Stimulated activated CD4-positive, alpha-beta T cell treated with anti-CD3 and anti-CD28 coated beads, Interleukin-1b, Interleukin-23, amount 100 ng/mL, for 24 hours (primary cell): ENCODE measurements at places on chromosomes 4 and X.

DNA sequence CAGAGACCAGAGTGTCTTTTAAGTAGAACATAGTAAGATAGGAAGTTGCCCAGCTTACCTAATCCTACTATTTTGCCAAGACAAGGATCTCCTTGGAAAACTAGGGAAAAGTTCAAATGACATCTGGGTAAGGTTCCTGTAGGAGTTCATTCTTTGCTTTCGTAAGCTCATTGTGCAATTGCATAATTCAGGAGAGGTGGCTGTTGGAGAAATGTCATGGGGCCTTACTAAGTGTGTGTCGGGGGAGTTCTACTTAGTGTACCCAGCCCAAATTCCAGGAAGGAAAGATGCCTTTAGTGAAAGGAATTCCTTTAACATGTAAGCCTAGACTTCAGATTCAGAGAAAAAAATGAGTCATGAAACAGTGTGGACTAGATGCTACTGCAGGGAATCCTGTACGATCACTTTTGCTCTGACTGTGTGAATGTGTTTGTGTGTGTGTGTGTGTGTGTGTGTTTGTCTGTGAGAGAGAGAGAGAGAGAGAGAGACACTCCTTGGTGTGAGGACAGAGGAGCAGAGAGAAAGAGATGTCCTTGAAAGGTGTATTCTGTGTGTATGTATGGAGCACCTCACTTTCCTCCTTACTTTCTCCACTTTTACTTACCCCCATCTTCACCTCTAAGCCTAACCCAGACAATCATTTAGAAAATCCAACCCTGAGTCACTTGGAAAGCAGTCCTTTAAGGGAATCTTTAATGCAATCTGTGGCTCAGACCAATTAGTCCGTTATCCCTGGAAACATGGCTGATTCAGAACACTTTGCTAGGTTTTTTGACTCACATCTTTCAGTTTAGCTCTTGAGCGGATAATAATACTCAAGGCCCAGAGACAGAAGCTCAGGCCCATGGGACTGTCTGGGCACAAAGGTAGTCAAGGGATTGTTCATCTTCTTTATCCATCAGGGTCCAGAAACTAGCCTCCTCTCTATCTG, 114.5 kb upstream of the ACSL4 start:
- DNase-seq, result no peak

DNA sequence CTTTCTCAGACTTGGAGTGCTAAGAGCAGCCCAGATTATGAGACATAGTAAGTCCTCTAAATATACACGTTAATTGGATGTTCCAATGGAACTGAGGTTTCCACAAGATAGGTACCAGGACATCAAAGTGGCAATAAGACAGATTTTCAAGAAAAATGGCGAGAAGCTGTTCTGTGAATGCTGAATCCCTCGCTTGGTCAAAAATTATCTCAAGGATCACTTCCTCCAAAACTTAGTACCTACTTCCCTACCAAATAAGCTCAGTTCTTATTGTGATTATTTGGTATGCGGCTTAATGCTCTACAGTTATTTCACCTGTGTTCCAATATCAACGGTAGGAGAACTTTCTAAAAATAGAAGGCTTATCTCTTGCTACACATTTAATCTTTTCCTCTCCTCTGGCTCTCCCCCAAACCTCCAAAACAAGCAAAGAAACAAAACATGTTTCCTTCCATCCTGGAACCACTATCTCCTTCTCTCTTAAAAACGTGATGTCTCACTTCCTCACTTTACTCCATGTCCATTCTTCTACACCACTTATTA, 14.7 kb downstream of the PDGFC start:
- no peak for DNase-seq

GRCh38 chr4:20378181-20378580, 126.5 kb downstream of the SLIT2 start:
- no peak for DNase-seq

GRCh38 chrX:41890026-41890423, 33.3 kb downstream of the CASK start:
- no peak for DNase-seq

- DNase-seq, result no peak
Observed at GRCh38 chr4:154757713-154758112, 13.9 kb downstream of the LRAT start.

DNA sequence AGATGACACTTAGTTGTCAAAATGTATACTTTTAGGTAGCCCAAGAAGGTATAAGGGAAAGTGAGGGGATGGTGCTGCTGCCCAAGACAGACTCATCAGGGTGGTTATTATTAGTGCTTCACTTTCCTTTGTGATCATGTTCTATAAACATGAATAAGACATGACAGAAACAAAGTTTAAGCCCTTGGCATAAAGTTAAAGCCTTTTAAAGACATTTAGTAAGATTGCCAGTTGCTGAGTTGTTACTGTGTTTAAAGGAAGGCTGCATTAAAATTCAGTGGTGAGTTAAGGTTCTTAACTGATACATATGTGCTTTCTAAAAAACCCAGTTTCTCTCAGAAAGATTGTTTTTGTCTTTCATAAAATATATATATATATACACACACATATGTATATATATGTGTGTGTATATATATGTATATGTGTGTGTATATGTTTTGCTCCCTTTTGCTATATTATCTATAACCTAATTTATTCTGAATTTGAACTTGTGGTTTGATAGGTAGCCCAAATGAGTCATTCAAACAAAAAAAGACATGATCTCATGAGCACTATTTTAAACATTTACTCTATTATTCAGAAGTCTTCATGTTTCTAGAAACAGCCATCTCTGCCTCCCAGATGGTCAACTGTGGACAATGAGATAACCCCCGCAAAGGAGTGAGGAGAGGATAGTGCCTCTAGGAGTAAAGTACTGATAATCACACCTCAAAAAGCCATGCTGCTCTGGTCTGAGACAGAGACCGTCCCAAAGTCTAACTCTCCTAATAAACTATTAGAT, 98.1 kb upstream of the OTUD4 start:
- no peak for DNase-seq

DNA sequence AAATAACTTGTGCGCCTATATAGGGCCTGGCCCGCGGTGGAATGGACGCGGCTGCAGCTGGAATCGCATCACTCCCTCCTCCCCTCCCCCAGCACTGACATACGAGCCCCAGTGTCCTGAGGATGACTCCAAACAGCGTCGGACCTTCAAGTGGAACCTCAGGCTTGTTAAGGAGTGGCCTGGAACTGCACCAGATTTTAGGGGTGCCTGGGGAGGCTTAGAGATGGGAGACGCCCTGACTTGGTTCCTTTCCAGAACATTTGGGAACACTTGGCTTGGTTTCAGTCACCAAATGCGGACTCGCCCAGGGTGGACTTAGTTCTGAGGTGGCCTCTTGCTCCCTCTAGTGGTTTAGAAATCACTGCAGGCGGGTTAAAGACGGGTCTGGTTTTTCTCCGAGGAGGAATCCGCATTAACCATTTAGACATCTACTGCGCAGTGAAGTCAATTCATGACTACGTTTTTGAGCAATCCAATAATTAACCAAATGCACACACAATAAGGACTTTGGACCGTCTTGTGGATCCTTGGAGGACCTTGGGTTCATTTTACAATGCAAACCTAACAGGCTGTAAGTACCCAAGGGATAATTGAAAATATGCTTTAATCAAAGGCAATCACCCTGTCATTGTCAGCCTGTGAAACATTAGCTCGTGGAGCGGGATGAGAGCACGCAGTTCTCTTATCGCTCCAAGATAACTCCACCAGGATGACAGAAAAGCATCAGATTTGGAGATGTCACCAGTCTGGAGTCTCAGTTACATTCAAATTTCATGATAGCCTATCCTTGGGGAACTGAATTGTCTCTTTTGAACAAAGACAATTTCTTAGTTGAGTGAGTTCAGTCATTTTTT, 11.2 kb upstream of the PDGFRA start:
- DNase-seq, result peak; percentile 34

- no peak for DNase-seq
Observed at GRCh38 chrX:119654112-119654531, 38.8 kb downstream of the SEPTIN6 start.

- DNase-seq, result no peak
Observed at GRCh38 chr4:112109360-112110058, 35.7 kb upstream of the FAM241A start.

- DNase-seq, result no peak
Observed at GRCh38 chr4:113524505-113525186, 236.9 kb downstream of the CAMK2D start.

- no peak for DNase-seq
Observed at GRCh38 chr4:96916711-96917110, 1076.8 kb downstream of the PDHA2 start.

DNA sequence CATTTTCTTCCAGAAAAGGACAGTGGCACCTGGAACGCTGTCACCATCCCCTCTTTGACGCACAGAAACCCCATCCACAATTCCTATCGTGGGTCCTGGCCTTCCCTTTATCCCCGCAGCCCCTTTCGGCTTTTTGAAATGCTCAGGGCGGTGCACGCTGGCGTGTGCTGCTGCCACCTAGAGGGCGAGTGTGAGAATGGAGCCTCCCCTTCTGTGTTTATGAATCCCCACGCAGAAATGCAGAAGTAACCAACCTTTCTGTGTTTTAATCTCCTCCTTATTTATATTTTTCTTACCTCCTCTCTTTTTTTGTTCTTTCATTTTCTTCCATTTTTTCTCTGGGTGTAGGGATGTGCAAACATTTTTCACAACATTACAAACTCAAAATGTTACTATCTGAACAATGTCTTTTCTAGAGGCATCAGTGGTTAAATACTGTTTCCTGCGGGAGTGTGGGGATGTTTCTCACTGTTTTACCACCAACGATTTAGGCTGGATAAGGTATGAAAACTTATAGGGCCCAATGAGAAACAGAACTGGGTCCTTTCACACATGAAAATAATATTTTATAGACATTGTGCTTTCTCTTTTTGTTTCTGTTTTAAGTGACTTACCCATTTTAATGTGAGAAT, 50.0 kb downstream of the TMA16 start:
- peak; percentile 35 for DNase-seq

DNA sequence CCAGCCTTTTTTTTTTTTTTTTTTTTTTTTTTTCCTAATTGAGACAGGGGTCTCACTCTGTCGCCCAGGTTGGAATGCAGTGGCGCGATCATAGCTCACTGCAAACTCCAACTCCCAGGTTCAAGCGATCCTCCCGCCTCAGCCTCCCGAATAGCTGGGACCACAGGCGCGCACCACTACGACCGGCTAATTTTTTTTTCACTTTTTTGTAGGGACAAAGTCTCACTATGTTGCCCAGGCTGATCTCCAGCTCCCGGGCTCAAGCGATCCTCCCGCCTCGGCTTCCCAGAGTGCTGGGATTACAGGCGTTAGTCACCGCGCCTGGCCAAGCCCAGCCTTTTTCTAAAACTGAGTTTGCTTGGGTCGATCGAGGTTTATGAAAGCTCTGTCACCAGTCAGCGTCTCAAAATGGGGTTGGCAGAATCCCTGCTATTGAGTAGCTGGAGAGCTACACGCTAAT, 1.3 kb upstream of the OTUD5 start:
- no peak for DNase-seq

DNA sequence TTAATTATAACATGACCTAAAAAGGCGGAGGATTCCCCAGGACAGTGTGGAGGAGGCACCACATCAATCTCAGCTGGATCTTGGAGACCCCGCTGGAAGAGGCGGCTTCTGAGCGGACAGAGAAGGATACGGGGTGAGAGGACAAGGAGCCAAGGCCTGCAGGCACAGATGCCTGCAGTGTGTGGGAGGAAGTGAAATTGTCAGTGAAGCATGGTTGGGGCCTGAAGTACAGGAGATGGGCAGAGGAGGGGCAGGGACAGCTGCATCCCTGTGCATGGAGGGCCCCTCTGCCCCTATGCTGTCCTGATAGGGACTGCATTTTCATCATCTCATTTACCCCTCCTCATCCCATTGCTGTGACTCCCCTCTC, 1.7 kb upstream of the SLC2A9 start:
- no peak for DNase-seq

GRCh38 chr4:27714073-27714472, 853.4 kb downstream of the STIM2 start:
- DNase-seq, result no peak

- no peak for DNase-seq
Observed at GRCh38 chr4:31107362-31107761, 387.2 kb downstream of the PCDH7 start.

- peak; percentile 5 for DNase-seq
Observed at GRCh38 chr4:74038425-74039314, at the start of gene CXCL3. Gene CXCL3 (minus strand): TSS chr4:74038689. CDS start chr4:74038611, 78 bp downstream.

- DNase-seq, result no peak
Observed at GRCh38 chr4:157787618-157788017, 385.2 kb downstream of the GASK1B start.

DNA sequence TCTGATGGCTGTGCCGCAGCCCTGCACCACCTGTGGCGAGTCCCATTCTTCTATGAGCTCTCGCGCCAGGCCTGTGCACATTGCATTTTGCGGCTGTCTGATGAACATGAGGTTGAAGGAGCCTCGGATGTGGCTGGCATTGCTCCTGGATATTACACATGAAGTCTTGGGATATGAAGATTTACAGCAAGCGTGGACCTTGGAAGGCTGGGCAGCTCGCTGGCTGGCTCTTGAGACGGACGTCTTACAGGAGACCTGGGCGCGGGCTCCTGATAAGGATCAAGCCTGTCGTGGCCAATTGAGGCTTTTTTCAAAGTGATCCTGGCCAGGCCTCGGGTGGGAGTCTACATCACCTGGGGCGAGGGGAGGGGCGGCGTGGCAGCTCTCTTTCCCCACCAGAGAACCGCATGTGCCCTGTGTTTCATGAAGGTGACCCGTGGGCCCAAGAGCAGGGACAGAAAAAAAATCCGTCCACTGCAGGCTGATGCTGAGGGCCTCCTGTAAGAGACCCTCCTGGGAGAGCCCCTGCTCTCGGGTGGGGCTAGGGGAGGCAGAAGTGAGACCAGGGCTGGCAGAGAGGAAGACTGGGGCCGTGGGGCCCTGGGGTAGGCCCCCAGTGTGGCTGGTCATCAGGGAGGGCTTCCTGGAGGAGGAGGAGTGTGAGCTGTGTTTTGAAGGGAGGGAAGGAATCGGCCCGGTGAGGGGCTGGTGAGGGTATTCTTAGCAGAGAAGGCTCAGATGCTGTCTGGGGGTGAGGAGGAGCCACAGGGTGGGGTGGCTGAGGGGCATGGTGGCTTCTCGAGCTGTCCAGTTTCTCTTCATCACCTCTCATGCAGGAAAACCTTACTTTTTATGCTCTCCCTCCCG, 23.6 kb downstream of the CPZ start:
- no peak for DNase-seq

GRCh38 chrX:100804780-100805179, 15.4 kb upstream of the CSTF2 start:
- DNase-seq, result no peak

GRCh38 chr4:79831119-79831528, 241.9 kb downstream of the ANTXR2 start:
- no peak for DNase-seq

DNA sequence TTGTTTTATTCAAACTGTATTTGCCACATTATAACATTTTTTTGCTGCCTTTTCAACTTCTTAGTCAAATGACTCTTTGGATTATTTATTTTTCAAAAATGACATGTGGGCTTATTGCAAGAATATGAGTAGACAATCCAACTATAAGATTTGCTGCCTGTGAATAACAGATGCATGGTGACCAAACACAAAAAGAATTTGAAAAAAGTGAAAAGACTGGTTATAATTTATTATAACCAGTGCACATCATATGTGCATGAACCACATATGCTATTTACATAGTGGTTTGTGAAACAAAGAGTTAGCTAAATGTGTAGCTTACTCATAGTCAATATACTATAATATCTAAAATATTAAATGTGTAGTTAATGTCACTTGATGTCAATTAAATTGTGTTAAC, 2086.8 kb downstream of the ARAP2 start:
- no peak for DNase-seq
